Activated effector memory CD4-positive, alpha-beta T cell treated with Interleukin-2 at 50 U/mL for 16 hours (primary cell): ENCODE measurements at places on chromosomes 3 and 15.

- no peak for DNase-seq
Observed at GRCh38 chr3:52091586-52092270, 35.4 kb upstream of the DUSP7 start.

GRCh38 chr3:157865352-157866000 is 240.7 kb downstream of the SHOX2 start:
- no peak for DNase-seq

DNA sequence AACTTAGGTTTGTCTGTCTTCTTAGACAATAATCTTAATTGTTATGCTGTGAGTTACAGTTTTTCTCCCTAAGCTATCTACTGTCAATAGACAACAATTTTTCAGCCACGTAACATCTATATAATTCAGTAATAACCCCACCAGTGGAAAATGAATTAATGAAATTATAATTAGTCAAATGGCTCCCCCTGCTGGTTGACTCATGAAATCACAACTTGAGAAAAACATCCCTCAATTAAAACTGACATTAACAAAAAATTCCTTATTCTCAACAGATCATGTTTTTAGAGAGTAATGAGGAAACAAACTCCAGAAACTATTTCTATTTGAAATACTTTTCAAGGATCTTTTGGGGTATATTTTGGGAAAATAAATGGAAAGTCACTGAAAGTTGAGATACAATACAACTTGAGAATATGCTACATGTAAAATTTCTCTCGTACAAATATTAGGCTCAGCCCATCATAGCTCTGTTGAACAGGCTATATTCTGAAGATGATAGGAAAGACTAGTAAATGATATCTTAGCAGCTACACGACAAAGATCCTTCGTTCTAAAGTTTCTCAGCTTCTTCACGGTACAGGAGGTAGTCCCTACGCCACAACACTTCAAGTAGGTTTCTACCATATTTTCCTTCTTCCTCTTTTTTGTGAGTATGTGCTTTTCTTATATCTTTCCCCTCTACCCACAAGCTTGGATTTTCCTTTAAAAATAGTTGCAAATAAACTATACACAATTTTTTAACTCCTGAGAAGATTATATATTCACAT is 20.7 kb downstream of the PPP1R2 start:
- DNase-seq: no peak

GRCh38 chr3:67516496-67516895 is 137.9 kb downstream of the SUCLG2 start:
- DNase-seq: no peak

- no peak for DNase-seq
Observed at GRCh38 chr3:119738741-119739140, 35.9 kb downstream of the CFAP91 start.

DNA sequence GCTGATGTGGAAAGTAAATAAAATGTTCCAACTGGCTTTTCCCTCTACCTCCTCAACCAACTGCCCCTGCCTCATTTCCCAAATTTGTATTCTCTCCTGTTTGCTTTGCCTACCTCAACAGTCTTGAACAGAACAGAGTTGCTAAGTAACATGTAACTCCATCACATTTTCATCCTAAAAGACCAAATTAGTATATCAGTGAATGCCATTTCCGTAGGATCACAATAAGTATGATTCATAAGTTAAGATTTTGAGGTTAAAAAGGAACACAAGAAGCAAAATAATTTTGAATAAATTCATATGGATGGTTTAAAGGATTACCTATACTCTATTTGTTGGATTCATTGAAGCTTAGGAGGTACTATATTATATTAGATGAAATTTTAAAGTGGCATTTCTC is 154.9 kb downstream of the ECT2 start:
- no peak for DNase-seq

GRCh38 chr3:62586356-62586755 is 213.0 kb upstream of the FEZF2 start:
- no peak for DNase-seq

DNA sequence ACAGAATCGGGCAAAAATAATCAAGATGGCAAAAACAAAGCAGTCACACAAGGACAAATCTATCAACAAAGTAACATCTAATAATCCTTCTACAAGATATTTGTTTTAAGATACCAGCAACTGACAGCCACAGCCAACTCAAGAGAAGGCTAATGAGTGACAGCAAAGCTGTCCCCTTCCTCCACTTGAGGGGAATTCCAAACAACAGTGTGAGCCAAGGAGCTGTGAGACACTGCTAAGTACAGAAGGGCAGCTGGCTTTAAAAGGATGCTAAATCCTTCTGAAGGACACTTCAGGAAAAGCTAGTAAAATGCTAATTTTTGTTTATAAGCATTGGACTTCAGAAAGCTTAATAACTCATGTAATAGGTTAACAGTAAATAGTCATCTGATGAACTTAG is 120.3 kb upstream of the GOLGA8J start:
- DNase-seq: no peak

DNA sequence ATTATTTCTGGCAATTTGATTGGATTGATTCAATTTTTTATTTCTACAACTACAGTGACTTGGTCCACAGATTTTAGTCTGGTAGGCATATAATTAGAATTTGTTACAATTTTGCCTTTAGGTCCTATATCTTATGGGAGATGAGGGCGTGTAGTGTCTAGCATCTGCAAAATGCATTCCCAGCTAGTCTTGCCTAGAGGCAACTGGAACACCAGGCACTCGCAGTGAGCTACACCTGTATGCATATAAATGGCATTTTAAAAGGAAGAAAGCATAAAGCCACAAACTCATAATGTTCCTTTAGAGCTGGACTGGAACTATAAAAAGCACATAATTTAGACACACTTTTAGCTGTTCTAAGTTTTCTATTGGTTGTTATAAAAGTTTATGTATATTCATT is 17.9 kb upstream of the SPPL2A start:
- DNase-seq: no peak

- no peak for DNase-seq
Observed at GRCh38 chr15:80804970-80805495, 25.9 kb downstream of the CEMIP start.

- DNase-seq: no peak
Observed at GRCh38 chr3:151265866-151266265, 12.5 kb downstream of the P2RY14 start.
